Prostate gland (tissue), 2 donors: ENCODE measurements at places on chromosomes 4 and X.
A peak's percentile ranks its signal among the peaks of the same experiment; 100 is the strongest.

GRCh38 chrX:2609431-2610238 is 81.5 kb upstream of the CD99 start:
- peak overlapping the region; percentile 82 for H3K27ac ChIP-seq
- H3K27me3 ChIP-seq = no peaks in the 10 kb centered on the region
- H3K4me3 ChIP-seq = peak overlapping the region; percentile 80
- no peak for DNase-seq
- no peaks in the 10 kb centered on the region for H3K36me3 ChIP-seq

- DNase-seq = no peak
- H3K27me3 ChIP-seq = no peaks in the 10 kb centered on the region
Measured at GRCh38 chr4:152894673-152895072, 41.5 kb upstream of the FHDC1 start.

- no peaks in the 10 kb centered on the region for H3K4me1 ChIP-seq
- H3K27ac ChIP-seq = no peak overlapping the region
Measured at GRCh38 chr4:32031026-32031425, 1310.9 kb downstream of the PCDH7 start.

GRCh38 chr4:184771416-184771815 is 37.5 kb upstream of the CENPU start:
- DNase-seq = no peak
- no peak overlapping the region for H3K27ac ChIP-seq
- no peaks in the 10 kb centered on the region for H3K27me3 ChIP-seq

DNA sequence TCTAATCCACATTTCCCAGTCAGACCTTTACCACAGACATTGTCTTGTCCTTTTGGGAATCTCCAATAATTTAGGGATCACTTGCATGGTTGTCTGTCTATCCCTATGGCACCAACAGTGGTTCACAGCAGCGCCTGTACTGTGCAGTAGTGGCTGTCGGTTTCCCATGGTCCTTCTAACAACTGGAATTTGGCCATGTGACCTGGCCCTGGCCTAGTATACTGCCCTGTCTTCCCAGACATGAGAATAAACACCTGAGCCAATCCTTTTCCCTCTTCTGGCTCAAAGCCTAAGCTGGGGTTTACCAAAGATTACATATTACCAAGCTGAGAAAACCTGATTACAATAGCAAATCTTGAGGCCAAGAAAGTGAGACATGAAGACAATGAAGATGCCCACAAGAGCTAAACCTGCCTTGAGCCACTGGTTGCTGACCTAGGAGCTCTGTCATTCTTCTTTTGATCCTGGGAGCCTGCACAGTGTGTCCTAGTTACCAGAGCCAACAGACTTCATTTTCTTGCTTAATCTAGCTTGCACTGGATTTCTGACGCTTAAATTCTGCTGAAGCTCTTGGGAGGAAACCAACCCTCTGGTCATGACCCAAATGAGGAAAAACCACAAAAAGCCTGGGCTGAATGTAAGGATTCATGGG is 92.1 kb downstream of the SCD5 start:
- H3K4me1 ChIP-seq = no peaks in the 10 kb centered on the region
- no peak overlapping the region for H3K27ac ChIP-seq
- H3K27me3 ChIP-seq = no peaks in the 10 kb centered on the region
- H3K4me3 ChIP-seq = no peak overlapping the region
- DNase-seq = no peak
